ENCODE measurements at places on chromosomes 7 and 10.

DNA sequence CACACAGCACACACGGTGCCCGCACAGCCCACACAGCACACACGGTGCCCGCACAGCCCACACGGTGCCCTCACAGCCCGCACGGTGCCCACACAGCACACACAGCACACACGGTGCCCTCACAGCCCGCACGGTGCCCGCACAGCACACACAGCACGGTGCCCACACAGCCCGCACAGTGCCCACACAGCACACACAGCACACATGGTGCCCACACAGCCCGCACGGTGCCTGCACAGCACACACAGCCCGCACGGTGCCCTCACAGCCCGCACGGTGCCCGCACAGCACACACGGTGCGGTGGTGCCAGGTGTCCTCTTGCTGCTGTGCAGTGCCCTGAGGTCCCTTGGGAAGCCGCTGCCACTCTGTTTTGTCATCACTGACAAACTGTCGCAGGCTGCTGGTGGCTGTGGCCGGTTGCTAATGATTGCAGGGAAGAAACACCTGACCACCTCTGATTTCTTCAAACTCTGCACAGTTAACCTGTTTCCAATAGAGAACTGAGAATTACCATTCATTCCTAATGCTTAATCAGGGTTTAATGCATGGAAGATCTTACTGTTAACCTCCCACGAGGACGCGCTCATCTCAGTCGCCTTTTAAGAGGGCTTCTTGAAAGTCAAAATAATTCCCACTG lies 66.9 kb downstream of the GLRX3 start:
- no peak for DNase-seq

GRCh38 chr7:145474009-145474686 lies 638.3 kb upstream of the TPK1 start:
- no peak for DNase-seq

GRCh38 chr7:141486959-141487358 lies 64.3 kb upstream of the AGK start:
- DNase-seq = no peak

DNA sequence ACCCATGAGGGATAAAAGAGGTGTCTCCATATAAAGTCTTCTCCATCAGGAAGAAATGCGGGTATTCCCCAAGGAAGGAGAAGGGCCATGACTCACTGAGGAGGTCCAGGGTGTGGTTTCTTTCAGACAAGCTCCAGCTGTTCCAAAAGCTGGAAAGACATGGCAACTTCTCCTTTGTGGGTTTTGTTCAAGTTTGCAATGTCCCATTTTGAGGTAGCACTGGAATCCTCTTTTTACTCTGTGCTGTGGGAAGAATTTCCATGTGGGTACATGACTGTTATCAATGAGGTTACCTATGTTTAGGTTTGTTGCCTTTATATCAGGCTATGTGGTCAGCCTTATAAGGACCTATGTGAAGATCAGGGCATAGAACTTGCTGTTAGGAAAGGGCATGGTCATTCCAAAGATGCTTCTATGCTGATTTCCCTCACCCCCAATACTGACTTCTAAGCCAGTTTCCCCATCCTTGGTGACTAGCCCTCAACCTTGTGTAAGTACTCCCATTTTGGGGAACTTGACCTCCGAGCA lies 697.5 kb downstream of the INHBA start:
- peak; percentile 47 for DNase-seq

GRCh38 chr10:133453516-133454203 lies at the start of gene SCART1:
Gene SCART1, plus strand, starts transcription at chr10:133453945. Its CDS starts 53 bp downstream, at chr10:133453998.
- DNase-seq = no peak

- DNase-seq = no peak
These were observed 206.7 kb upstream of the PTPRZ1 start for GRCh38 chr7:121666306-121666705.

- DNase-seq = no peak
These were observed 100.3 kb upstream of the ANK3 start for GRCh38 chr10:60490013-60490412.

DNA sequence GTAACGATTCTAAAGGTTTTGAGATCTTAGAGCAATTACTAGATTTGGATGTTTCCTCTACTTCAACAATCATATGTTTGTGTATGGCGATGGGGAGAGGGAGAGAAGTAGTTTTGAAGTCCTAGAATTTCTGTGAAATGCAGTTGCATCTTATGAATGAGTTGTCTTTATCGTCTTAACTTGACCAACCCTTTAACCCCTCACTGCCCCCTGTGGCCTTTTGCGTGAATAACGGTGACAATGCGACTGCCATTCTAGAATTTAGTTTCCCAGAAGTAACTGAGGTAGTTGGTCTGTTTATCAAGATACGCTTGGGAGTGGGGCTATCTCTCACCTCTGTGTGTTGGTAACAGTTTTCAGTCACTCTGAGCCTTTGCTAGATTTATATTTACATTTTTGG lies 204.6 kb downstream of the HDAC9 start:
- no peak for DNase-seq

GRCh38 chr7:119556436-119556835 lies 716.5 kb upstream of the KCND2 start:
- no peak for DNase-seq

GRCh38 chr10:100888957-100889356 lies 23.8 kb upstream of the SLF2 start:
- no peak for DNase-seq

All from suppressor macrophage treated with lipopolysaccharide for 1 hour (primary cell).